ENCODE measurements at places on chromosomes 12 and 14.

GRCh38 chr14:90034156-90034555 lies 27.6 kb upstream of the KCNK13 start:
- no peak for DNase-seq

GRCh38 chr14:65840786-65841185 lies 428.3 kb downstream of the FUT8 start:
- no peak for DNase-seq

- DNase-seq = no peak
Measured at GRCh38 chr14:69010648-69011047, 31.5 kb upstream of the ACTN1 start.

DNA sequence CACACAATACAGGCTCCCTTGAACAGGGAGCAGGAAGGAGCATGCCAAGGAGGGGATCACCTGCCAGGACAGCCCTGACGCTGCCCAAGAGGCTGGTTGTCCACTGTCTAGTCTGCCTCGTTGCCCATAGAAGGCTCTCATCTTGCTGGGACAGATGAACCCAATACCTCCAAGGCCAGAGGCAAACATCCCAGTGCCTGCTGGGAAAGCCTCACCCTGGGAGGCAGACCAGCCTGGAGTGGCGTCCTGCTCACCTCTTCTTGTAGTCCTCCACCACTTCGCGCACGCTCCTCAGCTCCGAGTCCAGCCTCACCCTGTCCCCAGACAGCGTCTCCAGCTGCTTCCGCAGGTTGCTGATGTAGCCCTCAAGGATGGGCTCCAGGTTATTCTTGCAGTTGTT lies 2.4 kb downstream of the KRT73 start:
- DNase-seq = no peak

- DNase-seq = no peak
Measured at GRCh38 chr14:23896609-23897153, 56.9 kb upstream of the DHRS4 start.

GRCh38 chr12:91604897-91605296 lies 422.3 kb upstream of the DCN start:
- DNase-seq = no peak

GRCh38 chr14:64292197-64292596 lies 2.0 kb downstream of the ESR2 start:
- no peak for DNase-seq

DNA sequence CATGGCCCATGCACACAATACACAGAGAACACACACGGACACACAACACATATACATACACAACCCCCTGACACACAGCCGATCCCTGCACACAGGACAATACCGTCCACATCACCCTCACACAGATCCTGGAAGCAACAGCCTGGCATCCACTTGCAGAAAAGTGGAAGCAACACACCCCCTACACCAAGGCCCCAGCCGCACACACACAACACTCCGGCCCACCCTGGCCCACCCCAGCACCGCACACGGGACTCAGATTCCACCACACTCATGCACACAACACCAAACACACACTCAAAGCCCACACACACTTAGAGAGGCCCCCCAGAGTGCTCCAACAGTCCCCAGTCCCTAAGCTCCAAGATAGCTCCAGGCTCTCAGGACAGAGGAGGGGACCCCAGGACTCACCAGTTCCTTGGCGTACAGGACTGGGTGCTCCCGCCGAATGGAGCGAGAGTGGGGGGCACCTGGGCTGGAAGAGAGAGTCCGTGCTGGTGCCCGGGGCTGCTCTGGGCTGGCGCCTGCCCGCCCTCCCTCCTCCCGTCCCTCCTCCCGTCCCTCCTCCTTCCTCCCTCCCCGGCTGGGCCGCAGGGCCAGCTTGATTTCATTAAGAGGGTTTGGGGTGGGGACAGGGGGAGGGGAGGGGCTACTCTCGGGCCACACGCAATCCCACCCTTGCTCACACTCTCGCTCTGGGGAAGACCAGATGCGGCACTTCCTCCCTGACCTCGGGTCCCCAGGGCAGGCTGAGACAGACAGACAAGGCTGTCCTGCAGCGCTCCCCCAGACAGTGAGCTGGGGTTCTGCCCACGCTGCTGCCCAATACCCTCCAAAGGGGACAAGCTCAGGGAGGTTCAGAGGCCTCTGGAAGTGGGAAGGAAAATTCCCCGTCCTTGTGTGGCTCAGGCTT lies at the start of gene TMEM119:
TSS of gene TMEM119 (minus strand) at position 526 of the 913 bp plus-strand sequence. CDS start 5,701 bp downstream, outside the sequence.
- DNase-seq = no peak

DNA sequence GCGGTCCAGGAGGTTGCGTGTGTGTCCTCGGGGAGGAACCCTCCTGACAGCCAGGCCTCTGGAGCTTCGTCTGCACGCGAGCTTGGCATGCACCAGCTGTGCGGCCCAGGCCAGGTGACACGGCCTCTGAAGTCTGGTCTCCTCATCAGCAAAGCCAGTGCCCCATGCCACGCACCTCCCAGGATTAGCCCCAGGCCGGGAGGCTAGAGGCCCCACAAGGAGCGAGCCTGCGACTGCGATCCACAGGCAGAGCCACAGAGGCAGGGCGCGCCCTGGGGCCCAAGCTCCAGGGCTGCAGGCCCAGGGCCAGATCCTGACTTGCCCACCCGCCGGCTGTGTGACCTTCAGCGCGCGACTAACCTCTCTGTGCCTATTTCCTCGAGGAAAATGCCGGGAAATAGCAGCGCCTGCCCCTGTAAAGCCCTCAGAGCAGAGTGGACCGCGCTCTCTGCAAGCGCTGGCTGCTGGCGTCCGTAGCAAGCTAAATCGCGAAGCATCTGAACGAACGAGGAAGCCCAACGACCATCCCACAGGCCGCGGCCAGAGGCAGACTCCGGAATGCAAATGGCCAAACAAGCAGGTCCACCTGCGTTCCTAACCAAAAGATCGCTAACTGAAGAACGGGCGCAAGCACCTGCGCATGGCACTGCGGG lies 492 bp upstream of the BTBD6 start:
- DNase-seq = no peak

GRCh38 chr12:65696227-65696626 lies 128.1 kb upstream of the HMGA2 start:
- DNase-seq = no peak

GRCh38 chr12:43338848-43339526 lies 213.0 kb downstream of the ADAMTS20 start:
- no peak for DNase-seq

GRCh38 chr12:117367006-117367638 lies 5.7 kb upstream of the NOS1 start:
- DNase-seq = no peak

GRCh38 chr12:57380300-57380699 lies 50.5 kb downstream of the R3HDM2 start:
- DNase-seq = no peak

- DNase-seq = no peak
Measured at GRCh38 chr12:24088751-24089509, 139.5 kb upstream of the SOX5 start.

DNA sequence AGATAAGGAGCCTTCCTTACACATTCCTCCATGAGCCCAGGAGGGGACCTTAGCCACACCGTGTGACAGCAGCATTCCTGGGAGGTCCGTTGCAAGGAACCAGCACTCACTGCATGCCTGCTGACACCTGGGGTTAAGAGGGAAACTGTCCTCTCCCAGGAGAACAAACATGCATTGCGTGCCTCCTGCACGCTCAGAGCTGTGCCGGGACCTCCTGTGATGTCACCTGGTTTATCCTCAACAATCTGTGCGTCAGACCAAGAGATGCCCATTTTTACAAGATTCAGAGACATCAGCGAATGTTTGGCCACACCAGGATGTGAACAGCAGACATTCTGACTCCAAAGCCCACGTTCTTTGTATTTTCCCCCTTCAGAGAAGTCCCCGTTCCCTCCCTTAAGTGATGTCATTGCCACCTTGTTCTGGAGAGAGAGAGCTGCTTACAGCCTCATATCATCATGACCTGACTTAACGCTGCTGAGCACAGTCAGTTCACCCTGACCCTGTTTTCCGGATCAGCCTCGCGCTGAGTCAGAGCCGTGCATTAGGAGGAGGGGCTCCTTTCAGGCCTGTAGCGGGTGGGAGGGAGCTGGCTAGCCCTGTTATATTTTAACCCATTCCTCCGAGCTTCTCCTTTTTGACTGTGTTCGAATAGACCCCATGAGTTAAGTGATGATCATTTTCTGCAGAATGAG lies 36.2 kb downstream of the TMEM120B start:
- no peak for DNase-seq
